ENCODE measurements at places on chromosomes 16 and 17.

DNA sequence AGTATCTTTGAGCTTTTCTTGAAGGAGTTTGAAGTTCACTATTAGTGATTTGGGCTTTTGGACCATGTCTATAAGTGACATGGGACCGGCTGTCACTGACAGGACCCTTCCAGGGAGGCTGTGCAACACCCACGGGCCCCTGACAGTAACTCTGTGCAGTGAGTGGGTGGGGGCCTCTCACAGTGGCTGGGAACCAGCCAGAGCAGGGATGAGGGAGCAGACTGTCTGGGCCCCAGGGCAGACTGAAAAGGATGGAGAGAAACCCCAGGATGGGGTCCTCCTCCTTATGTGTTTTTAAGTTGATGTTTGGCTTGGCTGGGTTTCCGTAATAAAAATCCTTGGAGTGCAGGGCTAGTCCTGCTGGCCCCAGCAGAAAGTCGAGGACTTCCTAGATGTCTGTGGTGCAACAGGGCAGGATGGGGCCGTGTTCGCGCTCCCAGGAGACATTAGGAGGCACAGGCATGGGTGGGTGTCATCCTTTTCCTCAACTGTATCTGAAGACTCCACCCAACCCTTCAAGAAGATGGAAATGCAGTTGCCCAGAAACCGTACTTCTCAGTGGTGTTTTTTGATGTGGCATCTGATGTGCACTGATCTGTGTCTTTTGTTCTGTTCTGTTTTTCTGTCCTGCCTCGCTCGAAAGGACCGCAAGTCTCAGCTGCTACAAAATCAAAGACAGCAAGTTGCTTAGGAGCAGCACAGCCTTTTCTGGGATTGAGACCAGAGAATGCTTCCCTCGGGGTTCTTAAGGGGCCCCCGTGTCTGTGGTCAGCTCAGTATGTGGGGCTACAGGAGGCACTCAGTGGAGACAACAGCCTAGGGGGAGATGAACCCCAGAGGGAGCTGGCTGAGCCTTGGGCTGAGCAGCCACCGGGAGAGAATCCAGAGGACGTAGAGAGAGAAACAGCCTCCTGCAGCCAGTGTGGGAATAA lies 24.2 kb downstream of the PLD6 start:
- DNase-seq, result no peak

DNA sequence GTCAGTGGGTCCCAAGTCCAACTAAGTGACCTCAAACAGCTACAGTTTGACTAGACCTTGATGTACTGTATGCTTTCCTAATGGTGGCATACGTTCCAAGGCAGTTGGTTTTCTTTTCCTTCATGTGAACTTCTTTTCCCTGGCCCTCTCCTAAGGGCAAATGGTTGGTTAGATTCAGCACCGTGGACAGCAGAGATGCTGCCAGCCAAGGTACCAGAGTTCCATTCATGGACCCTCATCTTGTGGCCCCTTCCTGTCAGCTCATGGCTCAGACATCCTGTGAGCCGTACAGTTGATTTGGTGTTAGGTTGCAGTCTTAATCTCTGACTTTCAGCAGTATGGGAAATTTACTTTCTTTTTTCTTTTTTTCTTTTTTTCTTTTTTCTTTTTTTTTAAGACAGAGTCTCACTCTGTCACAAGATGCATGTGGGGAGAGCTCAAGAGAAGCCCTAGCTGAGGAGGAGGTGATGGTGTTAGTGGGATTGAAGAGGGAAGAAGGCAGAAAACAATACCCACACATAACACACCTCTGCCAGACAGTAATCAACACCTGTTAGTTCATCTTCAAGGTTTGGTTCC lies 122.4 kb downstream of the USP31 start:
- DNase-seq, result peak; percentile 11

GRCh38 chr16:82603784-82604411 lies 22.9 kb upstream of the CDH13 start:
- no peak for DNase-seq

- no peak for DNase-seq
Observed at GRCh38 chr16:24511174-24511573, 28.2 kb upstream of the RBBP6 start.

- DNase-seq, result no peak
Observed at GRCh38 chr17:34613064-34614019, 34.0 kb downstream of the TMEM132E start.

- no peak for DNase-seq
Observed at GRCh38 chr16:16150117-16150877, 73.0 kb downstream of the ABCC6 start.

- no peak for DNase-seq
Observed at GRCh38 chr17:53336281-53336680, 486.4 kb upstream of the KIF2B start.

DNA sequence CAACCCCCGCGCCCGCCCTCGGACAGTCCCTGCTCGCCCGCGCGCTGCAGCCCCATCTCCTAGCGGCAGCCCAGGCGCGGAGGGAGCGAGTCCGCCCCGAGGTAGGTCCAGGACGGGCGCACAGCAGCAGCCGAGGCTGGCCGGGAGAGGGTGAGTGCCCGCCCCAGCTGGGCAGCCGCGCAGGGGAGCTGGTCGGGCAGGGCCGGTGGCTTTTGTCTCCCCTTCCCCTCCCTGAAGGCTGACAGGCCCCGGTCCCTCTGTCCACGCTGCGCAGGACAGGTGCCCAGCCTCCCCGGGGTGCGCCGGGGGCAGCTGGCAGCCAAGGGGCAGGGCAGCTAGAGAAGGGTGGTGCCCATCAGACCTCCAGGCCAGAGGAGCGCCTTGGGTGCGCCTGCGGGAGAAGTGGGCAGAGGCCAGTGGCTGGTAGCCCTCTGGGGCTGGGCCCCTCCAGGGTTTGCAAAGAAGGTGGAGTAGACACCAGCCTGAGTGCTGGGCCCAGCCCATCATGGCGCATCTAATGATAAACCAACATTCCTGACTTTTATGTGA lies 278 bp downstream of the ITGB4 start:
- no peak for DNase-seq

DNA sequence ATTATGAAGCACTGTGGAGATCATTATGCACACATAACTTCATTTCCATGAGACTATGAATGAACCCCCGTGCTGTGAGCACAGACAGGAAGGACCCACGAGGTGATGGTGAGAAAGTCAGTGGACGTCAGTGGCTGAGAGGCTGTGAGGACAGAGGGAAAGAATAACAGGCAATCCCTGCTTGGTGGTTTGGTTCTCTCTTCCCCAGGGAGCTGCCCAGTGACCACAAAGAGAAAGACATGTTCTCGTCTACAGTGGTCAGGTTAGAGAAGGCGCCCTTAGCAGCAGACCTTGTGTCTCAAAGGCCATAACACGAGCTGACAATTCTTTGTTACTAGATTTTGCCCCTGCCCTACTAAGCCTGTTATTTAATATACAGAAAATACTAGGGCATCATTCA lies 609.2 kb downstream of the TOX3 start:
- DNase-seq, result no peak

DNA sequence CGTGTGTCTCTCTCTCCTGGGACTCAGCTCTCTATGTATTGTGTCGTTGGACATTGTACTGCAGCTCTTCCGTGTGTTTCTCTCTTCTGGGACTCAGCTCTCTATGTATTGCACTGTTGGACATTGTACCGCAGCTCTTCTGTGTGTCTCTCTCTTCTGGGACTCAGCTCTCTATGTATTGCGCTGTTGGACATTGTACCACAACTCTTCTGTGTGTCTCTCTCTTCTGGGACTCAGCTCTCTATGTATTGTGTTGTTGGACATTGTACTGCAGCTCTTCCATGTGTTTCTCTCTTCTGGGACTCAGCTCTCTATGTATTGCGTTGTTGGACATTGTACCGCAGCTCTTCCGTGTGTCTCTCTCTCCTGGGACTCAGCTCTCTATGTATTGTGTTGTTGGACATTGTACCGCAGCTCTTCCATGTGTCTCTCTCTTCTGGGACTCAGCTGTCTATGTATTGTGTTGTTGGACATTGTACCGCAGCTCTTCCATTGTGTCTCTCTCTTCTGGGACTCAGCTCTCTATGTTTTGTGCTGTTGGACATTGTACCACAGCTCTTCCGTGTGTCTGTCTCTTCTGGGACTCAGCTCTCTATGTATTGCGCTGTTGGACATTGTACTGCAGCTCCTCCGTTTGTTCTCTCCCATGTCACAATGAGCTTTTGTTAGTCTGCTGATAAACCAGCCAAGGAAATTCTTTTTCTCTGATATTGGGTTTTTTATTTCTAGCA lies 84.8 kb downstream of the RPTOR start:
- no peak for DNase-seq

- no peak for DNase-seq
Observed at GRCh38 chr16:3854750-3855541, 25.6 kb downstream of the CREBBP start.

GRCh38 chr17:43547189-43547550 lies 1.0 kb upstream of the ETV4 start:
- DNase-seq, result no peak

GRCh38 chr16:76293980-76294379 lies 16.8 kb downstream of the CNTNAP4 start:
- DNase-seq, result no peak

- no peak for DNase-seq
Observed at GRCh38 chr17:35545150-35545549, 7.7 kb upstream of the SLFN12L start.

DNA sequence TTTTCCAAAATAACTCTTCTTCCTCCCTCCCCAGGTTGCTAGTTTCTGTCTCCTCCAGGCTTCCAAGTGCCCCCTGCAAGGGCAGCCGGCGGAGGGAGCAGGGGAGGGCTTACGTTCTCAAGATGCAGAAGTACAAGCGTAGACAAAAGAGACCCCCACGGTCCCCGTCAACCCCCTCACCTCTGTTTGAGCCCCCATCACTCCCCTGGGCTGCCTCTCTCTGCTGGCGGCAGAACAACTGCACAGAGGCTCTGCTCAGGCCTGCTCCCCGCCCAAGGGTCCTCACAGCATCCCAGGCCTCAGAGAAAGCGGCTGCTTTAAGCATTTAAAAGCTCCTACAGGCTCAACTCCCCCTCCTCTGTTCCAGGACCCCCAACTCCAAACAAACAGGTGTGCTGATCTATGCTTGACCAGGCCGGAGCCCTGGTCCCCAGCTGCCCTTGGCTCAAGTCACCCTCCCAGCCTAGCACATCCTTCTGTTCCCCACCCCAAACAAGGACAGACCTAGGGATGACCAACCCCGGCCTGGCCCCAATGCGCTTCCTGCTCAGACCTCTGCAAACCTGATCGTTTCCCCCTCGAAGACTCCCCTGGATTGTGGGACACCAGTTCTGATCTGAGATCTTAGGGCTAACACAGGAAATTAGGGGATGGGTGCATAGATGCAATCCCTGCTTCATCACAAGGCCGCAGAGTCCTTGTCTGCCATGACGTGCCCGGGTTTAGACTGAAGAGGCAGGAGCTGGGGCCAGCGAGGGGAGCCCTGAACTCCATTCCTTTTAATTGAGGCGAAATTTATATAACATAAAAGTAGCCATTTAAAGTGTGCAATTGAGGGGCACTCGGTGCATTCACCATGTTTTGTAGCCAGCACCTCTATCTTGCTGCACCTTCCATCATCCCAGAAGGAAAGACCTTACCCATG lies 17.2 kb upstream of the RBFOX3 start:
- no peak for DNase-seq

GRCh38 chr17:73532421-73532901 lies 111.8 kb downstream of the SDK2 start:
- no peak for DNase-seq

GRCh38 chr16:51355195-51355594 lies 204.1 kb upstream of the SALL1 start:
- no peak for DNase-seq

DNA sequence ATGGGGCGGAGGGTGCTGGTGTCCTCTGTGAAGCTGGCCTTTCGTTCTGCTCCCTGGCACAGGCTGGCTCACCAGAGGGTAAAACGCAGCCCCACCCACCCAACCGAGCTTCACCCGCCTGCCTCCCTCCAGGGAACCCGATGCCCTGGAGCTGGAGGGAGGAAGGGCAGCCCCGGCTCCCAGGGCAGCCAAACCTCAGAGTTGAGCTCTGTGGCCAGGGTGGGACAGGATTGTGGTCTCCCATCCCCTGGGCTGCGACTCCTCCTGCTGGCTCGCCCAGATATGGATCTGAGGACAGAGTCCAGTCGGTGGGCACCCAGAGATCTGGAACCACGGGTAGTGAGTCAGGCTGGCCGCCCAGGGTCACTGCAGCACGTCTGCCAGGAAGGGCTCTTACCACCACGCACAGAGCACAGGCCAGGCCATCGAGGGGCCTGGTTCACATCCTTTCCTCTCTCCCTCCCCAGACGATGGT lies 42.6 kb upstream of the CHMP6 start:
- no peak for DNase-seq

DNA sequence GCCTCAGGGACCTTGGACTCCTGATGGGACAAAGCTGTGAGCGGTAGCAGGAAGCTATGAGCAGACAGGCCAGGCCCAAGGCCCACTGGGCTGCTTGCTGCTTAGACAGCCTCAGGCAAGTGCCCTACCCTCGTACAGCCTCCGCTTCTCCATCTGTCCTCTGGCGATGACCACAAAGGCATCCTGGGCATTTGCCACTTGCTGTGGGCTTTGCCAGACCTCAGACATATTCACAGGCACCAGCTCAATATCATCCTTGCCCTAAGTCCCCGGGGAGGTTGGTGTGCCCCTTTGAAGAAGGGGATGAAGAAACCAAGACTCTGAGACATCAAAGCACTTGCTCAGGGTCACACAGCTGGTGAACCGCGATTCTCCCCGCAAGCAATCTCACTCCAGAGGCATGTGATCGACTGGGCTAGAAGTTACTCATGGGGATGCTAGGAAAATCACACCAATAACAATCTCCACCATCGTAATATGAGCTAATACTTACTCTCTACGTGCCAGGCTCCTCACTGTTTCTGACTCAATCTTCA lies 21.7 kb downstream of the PPL start:
- DNase-seq, result no peak

GRCh38 chr17:72038427-72038826 lies 82.4 kb upstream of the SOX9 start:
- no peak for DNase-seq

GRCh38 chr16:28982949-28983348 lies 1.9 kb upstream of the LAT start:
- no peak for DNase-seq

DNA sequence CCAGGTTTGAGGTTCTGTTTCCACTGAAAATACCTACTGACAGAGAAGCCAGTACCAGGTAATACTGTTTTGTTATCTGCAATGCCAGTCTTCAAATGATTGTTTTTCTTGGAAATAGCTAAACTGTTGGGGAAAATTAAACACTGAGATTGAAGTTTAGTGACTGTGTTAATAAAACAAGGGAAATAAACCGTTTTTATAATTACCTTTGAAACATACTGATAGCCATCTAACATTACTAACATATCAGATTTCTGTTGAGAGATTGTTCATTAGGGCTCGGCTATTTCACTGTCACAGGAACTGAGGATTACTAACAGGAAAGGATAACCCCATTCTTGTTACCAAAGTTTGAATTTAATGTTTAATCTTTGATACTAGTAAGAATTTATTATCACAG lies 42.1 kb downstream of the CYB5B start:
- DNase-seq, result no peak
